ENCODE measurements at places on chromosomes 3 and 15.

DNA sequence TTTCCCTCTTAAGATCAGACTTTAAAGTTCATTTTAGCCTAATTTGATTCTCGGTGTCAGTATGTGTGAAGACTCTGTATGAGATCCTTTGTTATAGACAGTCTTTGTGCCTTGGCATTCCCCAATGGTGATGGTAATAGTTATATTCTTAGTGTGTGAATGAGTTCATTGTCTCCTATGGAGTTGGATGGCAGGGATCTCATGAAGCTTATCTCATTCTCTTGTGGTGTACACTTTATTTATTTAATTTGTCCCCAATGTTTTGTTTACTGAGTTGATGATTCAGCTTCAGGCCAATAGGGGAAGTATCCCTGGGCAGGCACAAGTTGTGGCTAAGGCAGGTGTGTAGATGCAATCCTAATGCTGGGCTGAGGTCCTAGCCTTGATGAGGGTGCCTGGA, 222.0 kb upstream of the DPPA4 start:
- DNase-seq: no peak

DNA sequence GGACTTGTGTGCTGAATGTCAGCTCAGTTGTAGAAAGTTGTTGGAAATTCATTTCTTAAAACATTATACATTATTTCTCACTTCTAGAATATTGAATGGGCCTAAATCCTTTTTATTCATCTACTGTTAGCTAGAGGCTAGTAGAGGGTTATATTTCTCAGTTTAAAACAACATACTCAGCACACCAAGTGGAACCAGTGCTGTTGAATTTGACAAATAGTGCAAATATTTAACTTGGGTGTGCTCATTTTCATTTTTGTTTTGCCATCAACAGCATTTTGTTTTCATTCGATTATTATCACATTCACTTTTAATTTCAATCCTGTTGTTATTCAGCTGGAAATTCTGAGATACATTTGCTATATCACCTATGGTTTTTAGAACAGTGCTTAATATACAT, 269.4 kb upstream of the PEX5L start:
- no peak for DNase-seq

DNA sequence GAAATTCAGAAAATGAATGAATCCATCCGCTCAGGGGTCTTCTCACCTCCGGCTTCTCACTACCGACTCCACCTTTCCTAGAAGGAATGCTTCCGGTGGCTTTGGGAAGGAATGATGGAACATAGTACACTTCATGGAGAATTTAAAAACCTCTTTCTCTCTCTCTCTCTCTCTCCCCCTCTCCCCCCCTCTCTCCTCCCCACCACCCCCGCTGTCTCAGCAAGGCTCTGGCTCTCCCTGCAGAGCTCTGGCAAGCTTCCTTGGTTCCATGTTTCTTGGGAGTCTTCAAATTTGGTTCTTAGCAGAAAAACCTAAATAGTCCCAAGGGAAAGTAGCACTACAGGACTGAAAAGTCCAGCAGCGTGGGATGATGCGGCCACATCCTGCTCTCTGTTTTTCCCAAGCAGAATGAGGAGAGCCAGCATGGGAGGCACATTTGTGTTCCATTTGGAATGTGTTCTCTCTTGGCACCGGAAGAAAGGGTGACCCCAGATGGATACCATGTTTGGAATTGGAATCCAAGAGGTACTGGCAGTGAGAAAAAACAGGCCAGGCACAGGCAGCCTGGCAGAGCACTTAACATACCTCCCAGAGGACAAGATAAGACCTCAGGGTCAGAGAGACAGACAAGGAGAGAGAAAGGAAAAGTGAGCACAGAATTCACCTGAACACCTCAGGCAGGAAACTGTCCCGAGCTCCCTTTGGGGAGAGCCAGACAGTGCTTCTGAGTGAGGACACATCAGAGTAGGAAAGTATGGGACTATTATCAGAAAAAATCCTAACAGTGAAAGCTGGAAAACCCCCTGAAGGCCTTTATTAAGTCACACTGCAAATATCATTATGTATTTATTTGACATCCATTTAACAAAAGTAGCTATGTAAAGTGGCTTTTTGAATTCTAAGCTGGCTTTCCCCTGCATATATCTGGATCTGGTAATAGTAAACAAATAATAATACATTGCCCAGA, at the start of gene POPDC2:
POPDC2 (minus strand) TSS at position 116 of the 967 bp plus-strand sequence. CDS start 166 bp downstream, outside the sequence.
- DNase-seq: no peak

DNA sequence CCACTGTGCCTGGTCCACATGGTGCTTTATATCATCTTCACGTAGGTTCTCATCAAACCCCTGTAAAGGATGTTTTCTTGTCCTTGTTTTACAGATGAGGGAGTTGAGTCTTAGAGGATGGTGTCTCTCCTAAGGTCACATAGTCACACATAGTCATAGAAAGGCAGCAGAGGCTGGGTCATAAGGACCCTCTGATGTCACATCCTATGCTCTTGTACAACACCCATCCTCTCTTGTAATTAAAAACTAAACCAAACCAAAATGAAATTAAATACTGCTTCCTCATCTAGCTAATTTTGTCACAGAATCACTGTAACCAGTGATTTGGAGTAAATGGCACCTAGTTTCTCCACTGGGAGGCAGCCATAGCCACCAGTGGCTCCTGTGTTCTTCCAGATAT, 21.8 kb upstream of the ATP1B3 start:
- DNase-seq: no peak

GRCh38 chr3:98599647-98600411, 6.4 kb upstream of the CPOX start:
- DNase-seq: no peak

GRCh38 chr15:48681353-48681752, 35.8 kb upstream of the FBN1 start:
- no peak for DNase-seq

DNA sequence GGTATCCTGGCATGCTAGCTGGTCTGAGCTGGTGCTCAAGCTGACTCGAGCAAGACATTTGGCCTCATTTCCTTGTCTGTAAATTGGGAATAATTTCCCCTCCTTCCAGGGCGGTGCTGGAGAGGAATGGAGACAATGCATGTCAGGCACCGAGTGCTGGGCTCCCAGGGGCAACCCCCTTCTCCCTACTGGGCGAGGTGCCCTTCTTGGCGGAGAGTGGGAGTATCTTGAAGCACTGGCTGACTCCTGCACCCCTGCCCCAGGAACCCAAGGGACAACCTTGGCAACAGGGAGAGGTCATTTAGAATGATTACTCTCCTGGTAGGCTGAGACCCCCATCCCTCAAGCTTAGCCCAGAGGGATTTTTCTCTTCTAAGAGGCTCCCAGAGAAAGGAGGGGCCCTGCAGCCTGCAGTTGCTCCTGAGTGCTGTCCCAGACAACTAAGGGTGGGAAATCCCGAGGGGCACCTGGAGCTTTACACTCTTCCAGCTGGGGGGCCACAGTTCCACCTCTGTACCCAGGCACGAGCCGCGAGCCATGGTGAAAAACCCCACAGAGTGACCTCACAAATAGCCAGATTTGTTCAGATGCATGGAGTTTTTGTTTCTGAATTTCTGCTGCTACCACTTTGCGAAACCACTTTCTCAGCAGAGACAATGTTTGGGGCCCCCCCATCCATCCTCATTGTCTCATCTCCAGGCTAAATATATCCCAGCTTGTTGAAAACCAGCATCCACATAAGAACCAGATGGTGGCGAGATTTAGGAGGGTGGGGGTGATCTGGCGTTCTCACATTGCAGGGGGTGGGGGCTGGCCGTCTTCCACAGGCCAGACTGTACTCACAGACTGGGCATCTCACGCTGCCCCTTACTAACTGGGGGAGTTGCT, 44.8 kb downstream of the ABTB1 start:
- DNase-seq: no peak

- DNase-seq: no peak
Measured at GRCh38 chr3:41102750-41103149, 96.6 kb upstream of the CTNNB1 start.
